ENCODE measurements at places on chromosomes 7 and 10. TPM values are rescaled to one million over a fixed set of nuclear protein-coding genes. Genes with fewer than 3 reads are reported as not detected.

Gene PDCD4
- polyA plus RNA-seq, result 57.7 TPM

DNA sequence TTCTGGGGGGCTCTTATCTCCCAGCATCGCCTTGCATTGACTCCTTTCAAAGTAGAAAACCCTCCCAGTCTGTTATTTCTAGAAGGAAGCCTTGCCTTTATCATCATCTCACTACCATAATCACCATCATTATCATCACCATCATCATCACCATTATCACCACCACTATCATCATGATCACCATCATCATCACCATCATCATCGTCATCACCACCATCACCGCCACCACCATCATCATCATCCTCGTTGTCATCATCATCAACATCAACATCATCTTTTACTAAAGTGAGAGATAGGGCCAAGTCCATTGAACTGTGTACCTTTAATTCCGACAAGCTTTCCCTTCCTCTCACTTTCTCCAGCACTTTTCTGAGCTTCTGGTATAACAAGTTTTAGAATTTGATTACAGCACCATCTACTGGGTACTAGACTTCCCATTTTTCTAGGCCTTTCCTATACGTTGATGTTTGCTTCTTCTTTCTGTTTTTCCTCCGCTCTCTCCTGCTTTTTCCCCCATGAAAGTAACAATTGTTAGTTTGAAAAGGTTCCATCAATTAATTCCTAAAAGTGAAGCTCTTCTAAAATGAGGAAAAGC lies 226.4 kb downstream of the BUB3 start:
- DNase-seq, result peak; percentile 65

Gene PIP
- polyA plus RNA-seq, result not detected

GRCh38 chr10:76175533-76176165 lies 744.2 kb downstream of the LRMDA start:
- no peak for DNase-seq

Gene OR2A42
- polyA plus RNA-seq, result 0.13 TPM

Gene CCNY
- polyA plus RNA-seq, result 45.6 TPM

DNA sequence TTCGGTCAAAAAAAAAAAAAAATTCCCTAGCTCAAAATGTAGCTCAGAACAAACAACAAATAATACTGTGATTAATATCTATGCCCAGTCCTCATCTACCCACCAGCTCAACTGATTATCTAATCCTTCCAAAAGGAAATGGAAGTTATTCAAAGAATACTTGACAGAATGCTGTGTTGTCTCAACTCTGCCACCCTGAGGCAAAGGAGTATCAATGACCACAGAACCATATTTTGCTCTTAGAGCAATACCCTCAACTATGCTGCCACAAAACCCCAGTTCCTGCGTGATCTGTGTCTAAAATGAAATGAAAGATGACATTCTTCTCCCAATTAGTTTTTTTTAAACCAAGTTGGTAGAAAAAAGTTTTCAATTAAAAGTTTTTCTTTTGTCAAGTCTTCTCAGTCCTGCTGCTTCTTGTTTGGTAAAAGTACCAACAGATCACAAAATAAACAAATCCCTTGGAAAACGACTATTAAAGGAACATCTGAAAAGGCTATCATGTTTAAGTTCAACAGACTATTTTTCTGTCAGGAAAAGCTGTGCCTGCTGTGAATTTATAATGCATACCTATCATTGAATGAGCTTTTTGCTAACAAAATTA lies 21.6 kb downstream of the RBM28 start:
- no peak for DNase-seq

Gene ATRNL1
- 2.4 TPM for polyA plus RNA-seq

Gene HABP2
- 27.4 TPM for polyA plus RNA-seq

DNA sequence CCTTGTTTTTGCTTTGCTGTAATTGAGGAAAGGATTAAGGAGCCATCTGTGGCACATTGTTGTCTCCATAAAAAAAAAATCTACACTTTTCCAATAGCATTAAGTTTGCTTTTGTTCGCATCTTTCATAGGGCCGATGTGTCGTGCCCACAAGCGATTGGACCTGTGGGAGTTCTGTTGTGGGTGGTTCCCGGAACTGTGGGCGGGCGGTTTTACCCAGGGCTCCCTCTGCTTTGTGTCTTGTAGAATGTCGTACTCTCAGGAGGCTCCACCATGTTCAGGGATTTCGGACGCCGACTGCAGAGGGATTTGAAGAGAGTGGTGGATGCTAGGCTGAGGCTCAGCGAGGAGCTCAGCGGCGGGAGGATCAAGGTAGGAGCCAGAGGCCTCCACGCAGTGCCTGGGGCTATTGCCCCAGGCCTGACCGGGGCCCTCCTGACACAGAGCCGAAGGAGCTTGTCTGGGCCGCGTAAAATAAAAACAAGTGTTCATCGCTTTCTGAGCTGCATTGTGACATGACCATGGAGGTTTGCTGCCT lies 92.4 kb downstream of the ACTR3B start:
- no peak for DNase-seq

Gene LIPN
- not detected for polyA plus RNA-seq

- no peak for DNase-seq
These were observed 54.1 kb upstream of the NPSR1 start for GRCh38 chr7:34603711-34604444.

- no peak for DNase-seq
These were observed 65.3 kb upstream of the DKK1 start for GRCh38 chr10:52248697-52249306.

DNA sequence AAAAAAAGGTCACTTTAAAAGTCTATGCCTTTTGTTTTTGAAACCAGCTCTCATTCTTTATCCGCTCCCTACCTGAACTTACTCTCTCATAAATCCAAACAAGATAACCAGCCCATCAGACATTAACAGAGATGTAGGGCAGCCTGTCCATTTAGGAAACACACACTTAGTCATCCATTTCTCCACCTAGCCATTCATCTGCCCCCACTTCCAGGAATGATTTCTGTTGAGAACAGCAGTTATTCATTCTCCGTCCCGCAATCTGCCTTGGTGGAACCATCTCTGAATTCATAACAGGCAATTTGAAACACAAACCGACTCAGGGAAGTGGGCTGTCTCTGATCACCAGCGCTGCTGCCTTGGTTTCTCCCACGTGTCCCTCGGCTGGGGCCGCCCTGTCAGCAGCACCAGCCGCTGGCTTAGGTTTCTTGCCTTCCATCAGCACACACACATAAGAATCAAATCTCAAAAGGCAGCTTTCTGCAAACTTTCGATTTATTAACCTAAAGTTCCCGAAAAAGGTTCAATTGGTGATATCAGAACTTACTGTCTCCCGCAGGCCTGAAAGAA lies 528.2 kb upstream of the NRP1 start:
- no peak for DNase-seq

GRCh38 chr7:2947058-2947780 lies 96.4 kb downstream of the CARD11 start:
- DNase-seq, result no peak

Gene STMP1
- polyA plus RNA-seq, result 35.8 TPM

GRCh38 chr10:49134327-49134726 lies 506 bp upstream of the FAM170B start:
- no peak for DNase-seq

- peak; percentile 70 for DNase-seq
These were observed 1.4 kb upstream of the TSPAN15 start for GRCh38 chr10:69449841-69450240.

DNA sequence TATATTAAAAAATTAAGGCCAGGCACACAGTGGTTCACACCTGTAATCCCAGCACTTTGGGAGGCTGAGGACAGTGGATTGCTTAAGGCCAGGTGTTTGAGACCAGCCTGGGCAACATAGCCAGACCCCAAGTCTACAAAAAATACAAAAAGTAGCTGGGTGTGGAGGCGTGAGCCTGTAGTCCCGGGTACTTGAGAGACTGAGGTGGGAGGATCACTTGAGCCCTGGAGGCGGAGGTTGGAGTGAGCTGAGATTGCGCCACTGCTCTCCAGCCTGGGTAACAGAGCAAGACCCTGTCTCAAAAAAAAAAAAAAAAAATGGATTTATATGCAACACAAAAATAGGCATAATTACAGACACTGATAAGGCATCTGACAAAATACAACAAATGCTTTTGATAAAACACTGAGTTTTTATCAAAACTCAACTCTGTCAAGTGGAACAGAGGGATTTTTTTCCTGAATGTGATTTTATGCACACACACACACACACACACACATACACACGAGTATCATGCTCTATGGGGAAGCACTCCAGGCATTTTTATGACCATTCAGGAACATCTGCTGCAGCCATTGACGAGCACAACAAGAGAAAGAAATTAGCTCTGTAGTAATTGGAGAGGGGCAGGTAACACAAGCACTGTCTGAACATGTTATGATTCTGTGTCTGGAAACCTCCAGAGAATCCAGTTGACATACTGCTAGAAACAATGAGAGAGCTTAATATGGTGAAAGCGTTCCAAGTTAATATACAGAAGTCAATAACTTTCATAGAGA lies 193.1 kb downstream of the WDR37 start:
- DNase-seq, result peak; percentile 64

GRCh38 chr10:133260895-133261725 lies 15.6 kb downstream of the ADAM8 start:
- no peak for DNase-seq

- DNase-seq, result no peak
These were observed 6.6 kb downstream of the YWHAG start for GRCh38 chr7:76352193-76352592.

Gene PRSS58
- not detected for polyA plus RNA-seq

DNA sequence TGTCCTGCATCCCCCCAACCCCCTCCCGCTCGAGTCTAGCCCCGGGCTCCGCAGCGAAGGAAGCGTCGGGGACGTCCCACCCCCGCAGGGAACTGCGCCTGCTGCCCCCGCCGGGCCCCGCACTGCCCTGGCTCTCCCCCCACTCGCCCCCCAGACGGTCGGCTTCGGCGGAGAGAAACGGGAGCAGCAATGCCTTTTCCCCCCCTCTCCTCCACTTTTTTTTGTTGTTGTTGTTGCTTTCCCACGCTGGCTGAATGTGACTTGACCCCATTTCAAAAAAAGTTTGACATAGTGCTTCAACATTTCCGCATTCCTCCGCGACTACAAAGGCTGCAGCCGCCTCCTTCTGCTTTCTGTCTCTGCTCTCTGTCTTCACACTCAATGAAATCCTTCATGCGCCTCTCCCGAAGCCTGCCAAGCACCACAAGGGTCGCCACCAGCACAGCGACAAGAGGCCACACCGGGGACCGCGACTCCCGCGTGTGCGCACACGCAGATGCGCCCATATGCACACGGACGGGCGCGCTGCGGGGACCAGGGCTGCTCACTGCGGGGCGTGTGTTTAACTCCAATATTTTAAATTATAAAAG lies 1.0 kb downstream of the CDK6 start:
- DNase-seq, result peak; percentile 75
